ENCODE measurements at places on chromosomes 4 and X. TPM values are rescaled to one million over a fixed set of nuclear protein-coding genes. Genes with fewer than 3 reads are reported as not detected.

- H3K27me3 ChIP-seq: no peaks in the 10 kb centered on the region
- no peak overlapping the region for H3K4me3 ChIP-seq
- no peak overlapping the region for H3K27ac ChIP-seq
These were observed 47.6 kb downstream of the ADD1 start for GRCh38 chr4:2891294-2891693.

- H3K4me1 ChIP-seq: peaks cover 12% of the 10 kb centered on the region
- no peak overlapping the region for H3K27ac ChIP-seq
- DNase-seq: no peak
- H3K36me3 ChIP-seq: no peaks in the 10 kb centered on the region
These were observed 13.5 kb upstream of the CCNQ start for GRCh38 chrX:153612413-153612812.

Gene DRP2
- total RNA-seq: 0.69 TPM

DNA sequence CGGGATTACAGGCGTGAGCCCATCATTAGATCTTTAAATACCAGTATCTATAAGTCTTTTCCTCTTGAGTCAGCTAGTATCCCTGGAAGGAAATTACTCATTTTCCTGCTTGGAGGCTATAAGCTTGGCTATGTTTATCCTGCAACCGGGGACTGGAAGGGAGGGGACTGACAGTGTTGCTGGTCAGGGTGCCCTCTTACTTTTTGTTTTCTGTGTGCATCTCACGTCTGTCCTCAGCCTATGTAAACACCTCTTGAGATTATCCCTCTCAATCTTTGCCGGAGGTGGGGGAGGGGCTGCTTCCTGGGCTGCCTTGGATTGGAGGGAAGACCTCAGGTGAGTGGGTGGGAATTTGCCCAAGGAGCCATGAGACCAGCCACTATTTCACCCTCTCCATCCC is 37.0 kb downstream of the HTT start:
- H3K27ac ChIP-seq: no peak overlapping the region
- no peak overlapping the region for H3K4me3 ChIP-seq
- peaks cover 8% of the 10 kb centered on the region for H3K4me1 ChIP-seq
- peaks cover 52% of the 10 kb centered on the region for H3K36me3 ChIP-seq
- H3K27me3 ChIP-seq: no peaks in the 10 kb centered on the region
- no peak for DNase-seq

- no peak for DNase-seq
- H3K4me3 ChIP-seq: no peak overlapping the region
- H3K36me3 ChIP-seq: no peaks in the 10 kb centered on the region
These were observed 221.8 kb upstream of the KCNIP4 start for GRCh38 chr4:22170353-22170752.

Gene RAI2
- total RNA-seq: 0.43 TPM

Gene PRDM5
- 0.17 TPM for total RNA-seq

Gene TMEM185A
- total RNA-seq: 10.5 TPM

GRCh38 chrX:37926700-37927099 is 79.3 kb upstream of the DYNLT3 start:
- H3K27me3 ChIP-seq: no peaks in the 10 kb centered on the region
- no peaks in the 10 kb centered on the region for H3K4me1 ChIP-seq
- no peak for DNase-seq
- no peaks in the 10 kb centered on the region for H3K36me3 ChIP-seq

DNA sequence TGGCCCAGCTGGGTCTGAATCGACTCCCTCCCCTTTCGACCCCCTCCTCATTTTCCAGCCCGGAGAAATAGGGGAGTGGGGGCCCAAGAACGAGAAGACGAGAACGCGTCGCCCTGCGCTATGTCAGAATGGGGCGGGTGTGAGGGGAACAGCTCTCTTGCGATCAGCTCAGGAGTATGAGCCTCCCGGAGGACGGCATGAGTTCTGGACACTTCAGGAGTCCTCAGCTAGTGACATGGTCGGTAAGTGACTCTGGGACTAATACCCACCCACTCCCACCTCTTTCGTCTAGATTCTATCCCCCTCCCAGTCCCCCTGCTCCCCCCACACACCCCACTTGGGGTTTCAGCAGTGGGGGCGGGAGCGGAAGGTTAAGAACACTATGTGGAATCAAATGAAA is 944 bp downstream of the KLF8 start:
- no peak for DNase-seq
- no peaks in the 10 kb centered on the region for H3K36me3 ChIP-seq
- no peak overlapping the region for H3K27ac ChIP-seq
- peaks cover 12% of the 10 kb centered on the region for H3K4me1 ChIP-seq
- no peaks in the 10 kb centered on the region for H3K27me3 ChIP-seq
- peak overlapping the region; percentile 72 for H3K4me3 ChIP-seq

DNA sequence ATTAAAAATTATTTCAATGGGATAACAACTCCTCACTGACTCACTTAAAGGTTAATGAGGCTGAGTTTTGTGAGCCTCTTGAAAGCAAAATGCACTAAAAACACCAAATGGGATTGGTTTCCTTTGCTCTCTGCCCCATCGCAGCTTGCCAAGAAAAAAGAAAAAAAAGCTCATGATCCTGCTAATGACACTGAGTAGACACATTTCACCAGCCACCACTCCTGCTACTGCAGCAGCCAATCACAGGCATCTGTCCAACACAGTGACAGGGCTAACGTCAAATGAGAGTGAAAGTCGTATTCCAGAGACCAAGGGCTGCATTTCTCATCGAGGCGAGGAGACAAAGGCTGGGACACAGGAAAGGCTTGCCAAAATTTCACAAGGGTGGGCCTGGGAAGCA is 5.2 kb downstream of the APBB2 start:
- peaks cover 10% of the 10 kb centered on the region for H3K4me1 ChIP-seq
- H3K27me3 ChIP-seq: peaks cover 27% of the 10 kb centered on the region
- no peak overlapping the region for H3K27ac ChIP-seq
- H3K4me3 ChIP-seq: no peak overlapping the region

GRCh38 chrX:65537229-65537628 is 2.6 kb upstream of the LAS1L start:
- H3K4me1 ChIP-seq: peaks cover 14% of the 10 kb centered on the region
- H3K36me3 ChIP-seq: peaks cover 7% of the 10 kb centered on the region
- no peaks in the 10 kb centered on the region for H3K27me3 ChIP-seq
- no peak for DNase-seq

- no peaks in the 10 kb centered on the region for H3K27me3 ChIP-seq
- DNase-seq: no peak
- peaks cover 2% of the 10 kb centered on the region for H3K4me1 ChIP-seq
These were observed 137.1 kb downstream of the PJA1 start for GRCh38 chrX:69028006-69028760.

DNA sequence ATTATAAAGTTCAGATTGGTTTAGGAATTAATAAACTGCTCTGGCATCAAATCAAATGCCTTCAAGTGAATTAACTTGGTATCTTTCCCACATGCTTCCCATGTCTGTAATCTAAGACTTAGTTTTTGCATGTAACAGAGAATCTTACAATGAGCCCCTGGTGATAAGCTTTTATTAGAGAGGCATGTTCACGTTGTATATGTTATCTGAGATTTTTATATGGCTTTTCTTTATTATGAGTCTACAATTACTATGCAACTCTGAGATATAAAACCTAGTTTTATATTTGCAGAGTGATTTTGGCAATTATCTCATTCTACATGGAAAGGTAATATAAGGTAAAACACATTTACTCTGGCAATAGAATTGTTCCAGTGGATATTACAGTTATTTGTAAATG is 1578.4 kb upstream of the IGFBP7 start:
- no peak overlapping the region for H3K27ac ChIP-seq
- H3K4me3 ChIP-seq: no peak overlapping the region
- H3K27me3 ChIP-seq: no peaks in the 10 kb centered on the region
- DNase-seq: no peak

DNA sequence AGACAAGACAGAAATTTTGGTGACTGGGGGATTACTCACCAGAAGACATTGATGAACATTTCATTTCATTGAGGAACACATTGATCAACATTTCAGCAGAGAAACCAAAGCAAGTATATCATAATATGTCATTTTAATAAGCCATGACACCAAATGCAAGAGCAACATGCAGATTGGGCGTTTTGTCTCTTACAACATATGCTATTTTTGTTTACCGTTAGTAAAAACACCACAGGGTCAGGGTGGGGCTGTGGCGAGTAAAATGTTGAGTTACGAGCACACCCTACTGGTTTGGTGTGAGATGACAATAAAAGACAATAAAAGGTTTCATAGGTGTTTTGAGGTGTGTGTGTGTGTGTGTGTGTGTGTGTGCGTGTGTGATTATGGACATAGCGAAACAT is 294.5 kb downstream of the PDGFC start:
- H3K4me1 ChIP-seq: no peaks in the 10 kb centered on the region
- no peak for DNase-seq

GRCh38 chr4:10160281-10160856 is 43.8 kb upstream of the WDR1 start:
- peaks cover 36% of the 10 kb centered on the region for H3K4me1 ChIP-seq
- H3K27me3 ChIP-seq: no peaks in the 10 kb centered on the region
- H3K4me3 ChIP-seq: no peak overlapping the region
- no peak overlapping the region for H3K27ac ChIP-seq
- no peaks in the 10 kb centered on the region for H3K36me3 ChIP-seq
- DNase-seq: no peak

Gene NOX1
- total RNA-seq: not detected

- no peaks in the 10 kb centered on the region for H3K36me3 ChIP-seq
- no peaks in the 10 kb centered on the region for H3K4me1 ChIP-seq
- H3K27me3 ChIP-seq: no peaks in the 10 kb centered on the region
- no peak for DNase-seq
- H3K27ac ChIP-seq: no peak overlapping the region
- no peak overlapping the region for H3K4me3 ChIP-seq
These were observed 81.3 kb downstream of the ARHGAP24 start for GRCh38 chr4:85556283-85556682.

Gene ZRSR2
- total RNA-seq: 17.3 TPM

DNA sequence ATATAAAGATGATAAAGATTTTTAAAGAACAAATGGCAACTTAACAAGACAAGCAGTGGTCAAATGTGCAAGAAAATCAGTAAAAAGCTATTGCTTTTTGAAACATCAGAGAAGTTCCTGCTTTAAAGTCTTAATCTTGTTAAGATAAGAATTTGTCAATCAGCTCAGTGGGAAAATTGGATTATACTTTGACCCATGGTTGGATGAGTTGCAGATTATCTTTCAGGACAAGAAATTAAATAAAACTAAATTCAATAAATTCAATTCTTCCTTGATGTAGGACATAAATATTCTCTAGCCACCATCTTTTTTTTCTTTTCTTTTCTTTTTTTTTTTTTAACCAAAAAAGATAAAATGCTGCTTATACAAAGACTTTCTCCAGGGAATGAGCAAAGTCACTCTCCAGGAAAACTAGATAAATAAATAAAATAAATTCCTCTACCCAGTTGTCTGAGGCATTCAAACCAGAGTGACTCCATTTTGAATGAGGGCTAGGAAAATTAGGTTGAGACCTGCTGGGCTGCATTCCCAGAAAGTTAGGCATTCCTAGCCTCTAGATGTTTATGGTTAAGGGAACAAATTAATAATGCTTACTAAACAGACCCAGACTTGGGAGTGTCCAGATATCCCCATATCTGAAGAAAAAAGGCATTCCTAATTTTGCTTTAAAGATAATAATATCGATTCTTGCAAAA is 211.2 kb downstream of the SNCA start:
- H3K4me1 ChIP-seq: no peaks in the 10 kb centered on the region
- H3K27me3 ChIP-seq: peaks cover 15% of the 10 kb centered on the region
- H3K27ac ChIP-seq: no peak overlapping the region

DNA sequence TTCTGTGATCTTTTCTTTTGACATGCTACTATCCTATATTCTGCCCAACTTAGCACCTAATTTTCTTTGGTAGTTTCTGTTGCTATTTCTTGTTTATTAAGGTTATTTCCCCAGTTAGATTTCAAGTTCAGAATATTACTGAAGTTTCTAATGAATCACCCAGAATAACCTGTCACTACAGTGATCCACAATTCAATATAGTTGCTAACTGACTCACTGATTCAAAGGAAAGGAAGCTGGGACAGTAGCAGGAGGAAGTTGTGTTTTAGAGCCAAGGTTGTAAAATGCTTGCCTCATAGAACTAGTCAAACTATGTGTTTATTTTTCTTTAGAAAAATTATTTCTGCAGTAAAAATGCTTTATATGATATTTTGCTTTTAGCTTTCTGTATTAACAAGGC is 37.4 kb downstream of the PAK3 start:
- H3K4me1 ChIP-seq: peaks cover 14% of the 10 kb centered on the region
- no peak overlapping the region for H3K27ac ChIP-seq
- no peaks in the 10 kb centered on the region for H3K36me3 ChIP-seq
- DNase-seq: no peak
- H3K4me3 ChIP-seq: no peak overlapping the region

Gene ADH1B
- not detected for total RNA-seq

DNA sequence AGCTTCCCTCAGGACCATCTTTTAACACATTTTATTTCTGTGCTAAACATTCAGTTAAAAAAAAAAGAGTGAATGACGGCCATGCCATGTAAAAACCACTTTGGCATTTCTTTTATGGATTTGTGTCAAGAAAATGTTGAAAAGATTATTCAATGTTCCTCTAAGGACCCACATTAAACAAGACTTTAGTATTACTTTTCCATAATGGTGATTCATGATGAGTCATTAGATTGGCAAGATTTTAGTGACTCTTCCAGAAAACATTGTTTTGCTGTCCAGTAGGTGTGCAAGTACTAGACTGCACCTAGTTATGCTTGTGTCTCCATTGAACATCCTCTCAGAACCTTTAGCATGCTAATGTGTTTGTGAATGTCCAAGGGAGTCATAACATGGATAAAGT is 748.6 kb downstream of the STPG2 start:
- H3K27ac ChIP-seq: no peak overlapping the region
- no peak overlapping the region for H3K4me3 ChIP-seq

GRCh38 chr4:174734181-174734580 is 94.9 kb downstream of the GLRA3 start:
- H3K36me3 ChIP-seq: no peaks in the 10 kb centered on the region
- H3K27me3 ChIP-seq: no peaks in the 10 kb centered on the region
- DNase-seq: no peak

- no peak overlapping the region for H3K4me3 ChIP-seq
- DNase-seq: no peak
- no peaks in the 10 kb centered on the region for H3K27me3 ChIP-seq
- H3K4me1 ChIP-seq: no peaks in the 10 kb centered on the region
These were observed 286.8 kb upstream of the VCX3A start for GRCh38 chrX:6821730-6822129.

DNA sequence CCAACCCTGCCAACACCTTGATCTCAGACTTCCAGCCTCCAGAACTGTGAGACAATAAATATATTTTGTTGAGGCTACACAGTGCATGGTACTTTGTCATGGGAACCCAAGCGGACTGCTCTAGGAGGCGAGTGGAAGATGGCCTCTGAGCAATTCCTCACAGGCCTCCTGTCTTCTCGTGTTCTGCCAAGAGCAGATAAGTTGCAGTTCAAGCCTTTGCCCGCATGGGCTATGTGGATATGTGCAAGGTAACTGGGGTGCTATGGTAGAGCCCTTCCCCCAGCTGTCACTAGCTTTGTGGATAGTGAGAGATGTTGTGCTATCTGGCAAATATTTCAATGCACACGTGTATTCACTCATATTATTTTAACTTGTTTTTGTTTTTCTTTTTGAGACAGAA is 156.0 kb upstream of the BCOR start:
- H3K4me3 ChIP-seq: no peak overlapping the region
- H3K27me3 ChIP-seq: no peaks in the 10 kb centered on the region
- no peaks in the 10 kb centered on the region for H3K36me3 ChIP-seq
- no peak overlapping the region for H3K27ac ChIP-seq

Gene MAP3K15
- 0.69 TPM for total RNA-seq
